ENCODE measurements at places on chromosomes 4 and X. TPM values are rescaled to one million over a fixed set of nuclear protein-coding genes. Genes with fewer than 3 reads are reported as not detected.

The GPAT3 gene
- 7.4 TPM for total RNA-seq

The SATL1 gene
- 1.2 TPM for total RNA-seq

The SHROOM4 gene
- 10.9 TPM for total RNA-seq

The CXCR3 gene
- total RNA-seq, result not detected

The C4orf50 gene
- 6.4 TPM for total RNA-seq

GRCh38 chrX:38970845-38971244 is 169.6 kb downstream of the MID1IP1 start:
- H3K27ac ChIP-seq, result no peak overlapping the region
- H3K27me3 ChIP-seq, result peaks cover 3% of the 10 kb centered on the region
- H3K36me3 ChIP-seq, result no peaks in the 10 kb centered on the region
- no peaks in the 10 kb centered on the region for H3K4me1 ChIP-seq

DNA sequence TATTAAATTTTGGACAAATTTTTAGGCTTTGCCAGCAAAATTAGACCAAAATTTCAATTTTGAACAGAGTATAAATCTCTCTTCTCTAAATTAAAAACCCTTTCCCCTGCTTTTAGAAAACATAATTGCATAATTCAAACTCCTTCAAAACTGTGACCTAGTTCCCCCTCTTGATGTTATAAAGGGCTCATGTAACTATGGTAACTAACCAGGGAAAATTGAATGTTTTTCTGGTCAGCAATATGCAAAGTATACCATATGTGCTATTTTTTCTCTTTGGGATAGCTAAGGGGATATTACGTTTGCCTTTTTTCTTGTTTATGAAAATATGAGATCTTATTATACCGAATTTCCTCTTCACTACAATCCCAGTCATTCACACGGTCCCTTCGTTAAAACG is 5.1 kb upstream of the ING2 start:
- H3K36me3 ChIP-seq, result peaks cover 7% of the 10 kb centered on the region
- no peaks in the 10 kb centered on the region for H3K4me1 ChIP-seq
- no peak overlapping the region for H3K27ac ChIP-seq

- no peaks in the 10 kb centered on the region for H3K36me3 ChIP-seq
- no peak overlapping the region for H3K27ac ChIP-seq
- no peak for DNase-seq
- no peaks in the 10 kb centered on the region for H3K27me3 ChIP-seq
- H3K4me3 ChIP-seq, result no peak overlapping the region
Observed at GRCh38 chrX:122055460-122055859, 1008.0 kb downstream of the GLUD2 start.

Data from spinal cord (tissue), 10 donors.